ENCODE measurements at places on chromosomes 12 and 14.

- peak; percentile 76 for DNase-seq
These were observed at the start of gene RILPL1 for GRCh38 chr12:123533672-123534643. RILPL1 (minus strand) TSS chr12:123533719; CDS start chr12:123533482, 237 bp downstream.

DNA sequence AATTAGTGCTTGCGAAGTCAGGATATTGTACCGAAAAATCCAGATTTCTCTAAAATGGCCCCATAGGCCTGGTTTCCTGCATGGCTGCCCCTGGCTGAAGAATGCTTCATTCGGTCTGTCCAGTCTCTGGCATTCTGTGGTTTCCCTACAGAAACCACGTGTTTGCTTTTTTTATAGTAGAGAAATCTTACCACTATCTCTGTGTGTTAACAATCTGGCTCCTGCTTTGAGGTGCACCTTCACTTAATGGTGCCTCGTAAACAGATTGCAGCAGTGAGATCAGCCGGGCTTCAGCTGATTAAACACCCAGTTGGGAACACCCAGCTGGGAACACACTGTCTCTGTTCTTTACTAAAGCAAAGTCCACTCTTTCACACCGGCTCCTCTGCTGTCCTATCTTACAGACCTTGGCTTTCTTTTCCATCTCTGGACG is 6.7 kb upstream of the DNAAF2 start:
- no peak for DNase-seq

- DNase-seq, result no peak
These were observed 331.2 kb downstream of the CACNA1C start for GRCh38 chr12:2384029-2384386.

DNA sequence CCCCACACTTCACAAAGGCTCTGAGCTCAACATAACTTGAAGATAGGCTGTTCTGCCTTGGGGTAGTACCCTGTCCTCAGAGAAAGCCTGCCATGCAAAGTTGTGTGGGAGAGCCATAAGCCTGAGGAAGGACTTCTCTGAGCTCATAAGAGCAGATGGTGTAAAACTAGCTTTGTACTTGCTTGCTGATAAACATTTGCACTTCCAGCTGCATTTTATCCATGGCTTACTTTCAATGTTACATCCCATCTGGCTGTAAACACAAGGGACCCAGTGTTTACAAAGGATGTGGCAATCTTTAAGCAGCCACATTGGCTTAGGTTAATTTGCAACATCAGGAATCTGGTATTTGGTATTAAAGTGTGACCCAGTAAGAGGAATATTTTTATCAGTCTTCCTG is 258.1 kb downstream of the IPO8 start:
- no peak for DNase-seq

GRCh38 chr14:82855912-82856391 is 1322.3 kb upstream of the SEL1L start:
- no peak for DNase-seq

GRCh38 chr12:52826611-52827498 is 7.3 kb downstream of the KRT79 start:
- DNase-seq, result no peak

- DNase-seq, result peak; percentile 52
These were observed 446 bp downstream of the PPP1R12A start for GRCh38 chr12:79934281-79935020.

DNA sequence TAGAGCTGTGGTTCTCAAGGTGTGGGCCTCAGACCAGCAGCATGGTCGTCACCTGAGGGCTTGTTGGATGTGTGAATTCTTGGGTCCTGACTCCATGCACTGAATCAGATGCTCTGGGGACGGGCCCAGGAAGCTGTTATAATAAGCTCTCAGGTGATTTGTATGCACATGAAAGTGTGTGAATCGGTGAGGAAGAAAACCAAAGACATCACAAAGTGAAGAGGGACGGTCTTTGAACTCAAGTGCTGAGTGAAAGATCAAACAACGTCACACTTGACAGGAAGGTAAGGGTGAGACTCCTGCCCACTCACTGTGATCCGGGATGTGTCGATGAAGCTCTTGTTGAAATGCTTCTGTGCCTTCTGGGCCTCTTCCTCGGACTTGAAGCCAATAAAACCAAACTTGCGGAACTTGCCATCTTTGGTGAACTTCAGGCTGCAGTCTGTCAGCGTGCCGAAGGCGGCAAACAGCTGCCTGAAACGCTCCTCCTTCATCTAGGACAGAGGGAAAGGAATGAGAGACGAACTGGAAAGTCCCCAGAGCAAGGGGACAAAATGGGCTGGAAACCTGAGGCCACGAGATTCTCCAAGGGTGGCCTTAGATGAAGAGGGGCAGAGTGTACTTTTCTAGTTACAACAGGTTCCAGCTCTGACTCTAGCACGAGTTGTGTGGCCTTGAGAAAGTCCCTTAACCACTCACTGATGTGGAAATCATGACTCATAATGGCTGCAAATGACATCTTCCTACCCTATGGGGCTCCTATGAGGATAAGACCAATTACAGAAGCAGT is 4.0 kb downstream of the RBM19 start:
- DNase-seq, result no peak

GRCh38 chr14:96206461-96206860 is 1.8 kb downstream of the BDKRB2 start:
- no peak for DNase-seq

DNA sequence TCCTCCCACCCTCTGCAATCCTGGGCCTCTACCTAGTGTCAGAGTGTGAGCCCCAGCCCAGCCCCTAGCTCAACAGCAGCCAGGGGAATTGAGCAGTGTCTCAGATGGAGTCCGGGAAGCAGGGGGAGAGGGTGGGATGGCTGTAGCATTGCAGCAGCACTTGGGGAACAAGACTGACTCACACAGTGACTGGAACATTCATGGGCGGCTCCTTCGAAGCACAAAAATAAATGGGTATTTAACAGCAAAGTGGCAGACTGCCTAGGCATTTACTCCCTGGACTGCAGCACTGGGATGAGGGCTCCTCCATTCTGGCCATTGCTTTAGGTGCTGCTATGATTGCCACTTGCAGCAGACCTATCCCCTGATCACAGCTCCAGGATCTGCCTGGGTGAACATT is 46.0 kb upstream of the STK38L start:
- DNase-seq, result no peak

DNA sequence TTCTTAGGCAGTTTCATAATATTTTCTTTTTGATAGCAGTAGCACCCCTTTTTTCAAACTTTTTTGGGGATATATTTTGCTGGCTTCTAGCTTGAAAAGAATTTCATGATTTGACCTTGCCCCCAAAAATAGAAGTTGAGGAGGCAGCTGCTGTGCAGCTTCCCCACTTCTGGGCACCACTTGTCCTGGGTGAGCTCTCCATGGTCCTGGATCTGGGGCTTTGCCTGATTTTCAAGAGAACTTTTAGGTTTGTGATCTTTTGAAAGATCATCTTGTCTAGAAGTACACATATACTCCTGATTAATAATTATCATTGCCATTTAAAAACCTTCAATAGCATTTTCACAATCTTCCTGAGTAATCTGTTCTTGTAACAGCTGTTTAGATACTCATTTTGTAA is 271.6 kb downstream of the NPAS3 start:
- no peak for DNase-seq

DNA sequence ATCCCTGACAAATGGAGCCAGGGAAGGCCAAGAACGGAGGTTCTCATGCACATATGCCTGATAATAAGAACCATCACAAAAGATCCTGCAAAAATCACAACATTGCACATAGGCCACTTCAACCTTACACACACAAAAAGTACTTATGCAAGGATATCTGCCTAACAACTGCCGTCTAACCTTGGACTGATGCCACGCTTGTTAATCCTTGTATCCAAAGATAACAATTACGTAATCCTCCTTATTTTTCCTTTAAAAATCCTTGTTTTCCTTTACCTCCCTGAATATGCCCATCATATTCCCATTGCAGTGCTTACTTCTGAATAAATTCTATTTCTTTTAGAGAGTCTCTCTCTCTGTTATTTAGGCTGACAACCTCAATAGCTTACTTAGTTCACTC is 59.5 kb downstream of the TMEM116 start:
- no peak for DNase-seq

- DNase-seq, result no peak
These were observed 36.8 kb downstream of the GOLGA5 start for GRCh38 chr14:92830902-92831301.

DNA sequence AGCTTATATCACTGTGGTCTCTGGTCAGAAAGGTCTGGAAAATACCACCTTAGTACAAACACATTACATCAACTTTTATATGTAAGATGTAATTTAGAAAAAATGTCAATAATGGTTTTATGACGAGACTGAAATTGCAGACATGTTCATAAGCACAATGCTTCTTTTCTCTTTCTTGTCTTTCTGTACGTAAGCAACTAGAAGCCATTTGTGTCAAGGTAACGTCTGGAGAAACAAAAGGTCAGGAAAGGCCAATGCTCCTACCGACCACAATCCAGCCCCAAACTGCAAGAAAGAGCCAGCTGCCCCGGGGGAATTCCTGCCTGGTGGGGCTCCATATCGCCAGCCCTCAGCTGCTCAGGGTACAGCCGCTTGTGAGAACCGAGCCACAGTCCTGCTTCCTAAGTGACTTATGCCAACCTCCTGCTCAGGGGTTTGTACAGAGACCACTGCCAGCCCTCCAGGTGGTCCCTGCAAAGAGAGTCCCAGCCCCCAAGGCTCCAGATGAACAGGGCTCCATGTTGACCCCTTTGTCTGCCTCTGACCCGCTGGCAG is 6.3 kb downstream of the ZNF839 start:
- no peak for DNase-seq

DNA sequence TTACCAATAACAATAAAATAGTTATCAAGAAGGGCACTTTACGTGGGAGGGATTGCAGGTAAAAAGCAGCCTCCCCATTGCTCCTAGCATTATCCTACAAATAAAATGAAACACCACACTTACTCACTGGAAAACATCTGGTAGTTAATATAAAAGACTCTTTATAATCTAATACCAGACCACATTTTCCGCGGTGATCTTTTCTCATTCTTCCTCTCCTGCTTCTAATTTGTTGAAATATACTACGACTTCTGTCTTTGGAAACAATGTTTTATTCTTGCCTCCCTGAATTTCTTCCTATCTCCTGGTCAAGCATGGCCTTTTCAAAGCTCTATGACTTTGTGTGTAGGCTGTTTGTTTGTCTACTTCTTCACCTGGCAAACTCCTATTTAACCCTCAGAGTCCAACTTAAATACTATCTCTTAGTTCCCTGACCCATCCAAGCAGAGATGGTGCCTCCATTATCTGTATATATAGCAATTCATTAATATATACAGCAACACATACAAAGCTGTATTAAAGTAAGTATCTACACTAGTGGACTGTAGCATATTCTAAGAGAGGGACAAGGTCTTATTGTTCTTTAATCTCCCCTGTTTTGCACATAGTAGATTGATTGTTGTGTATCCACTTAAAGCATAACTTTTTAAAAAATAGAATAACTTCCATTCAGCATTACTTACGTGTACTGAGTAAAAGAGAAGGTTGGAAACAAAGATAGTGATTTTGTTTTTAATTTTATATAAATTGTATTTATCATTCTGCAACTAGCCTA is 228.3 kb downstream of the CEP128 start:
- no peak for DNase-seq

- DNase-seq, result no peak
These were observed 35.8 kb downstream of the DDX51 start for GRCh38 chr12:132108211-132108832.

DNA sequence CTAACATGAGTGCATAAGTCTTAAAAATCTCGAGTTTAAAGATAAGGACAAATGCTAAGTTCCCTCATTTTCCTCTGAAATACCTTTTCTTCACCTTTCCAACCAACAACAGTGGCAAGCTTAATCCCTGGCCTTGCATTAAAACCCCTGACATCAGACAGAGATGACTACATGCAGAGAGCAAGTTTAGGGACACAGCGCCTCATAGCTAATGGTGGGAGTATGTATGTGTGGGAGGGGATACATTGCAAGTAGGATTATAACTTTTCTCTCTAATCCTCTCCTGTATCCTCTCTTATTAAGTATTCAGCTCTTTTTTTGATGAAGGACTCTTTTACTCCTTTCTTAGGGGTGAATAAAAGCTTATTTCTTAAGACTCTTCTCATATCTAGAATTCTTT is 547.1 kb downstream of the CCER1 start:
- DNase-seq, result no peak

DNA sequence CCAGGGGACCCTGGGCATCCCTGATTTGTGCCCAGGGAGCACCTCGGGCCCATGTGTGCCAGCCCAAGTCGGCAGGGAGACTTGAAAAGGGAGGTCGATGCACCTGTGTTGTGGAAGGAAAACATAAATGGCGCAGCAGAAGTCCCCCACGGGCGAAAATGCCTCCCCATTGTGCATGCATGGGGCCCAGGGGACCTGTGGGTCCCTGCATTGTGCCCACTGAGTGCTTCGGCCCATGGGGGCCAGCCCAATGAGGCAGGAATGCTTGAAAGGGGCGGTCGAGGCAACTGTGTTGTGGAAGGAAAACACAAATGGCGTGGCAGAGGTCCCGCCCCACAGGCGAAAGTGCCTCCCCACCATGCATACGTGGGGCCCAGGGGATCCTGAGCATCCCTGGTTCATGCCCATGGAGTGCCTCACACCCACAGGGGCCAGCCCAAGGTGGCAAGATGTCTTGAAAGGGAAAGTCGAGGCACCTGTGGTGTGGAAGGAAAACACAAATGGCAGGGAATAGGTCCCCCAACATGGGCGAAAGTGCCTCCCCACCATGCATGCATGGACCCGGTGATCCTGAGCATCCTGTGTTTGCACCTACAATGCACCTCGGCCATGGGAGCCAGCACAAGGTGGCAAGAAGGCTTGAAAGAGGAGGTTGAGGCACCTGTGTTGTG is 368.0 kb downstream of the ALG10 start:
- DNase-seq, result no peak

DNA sequence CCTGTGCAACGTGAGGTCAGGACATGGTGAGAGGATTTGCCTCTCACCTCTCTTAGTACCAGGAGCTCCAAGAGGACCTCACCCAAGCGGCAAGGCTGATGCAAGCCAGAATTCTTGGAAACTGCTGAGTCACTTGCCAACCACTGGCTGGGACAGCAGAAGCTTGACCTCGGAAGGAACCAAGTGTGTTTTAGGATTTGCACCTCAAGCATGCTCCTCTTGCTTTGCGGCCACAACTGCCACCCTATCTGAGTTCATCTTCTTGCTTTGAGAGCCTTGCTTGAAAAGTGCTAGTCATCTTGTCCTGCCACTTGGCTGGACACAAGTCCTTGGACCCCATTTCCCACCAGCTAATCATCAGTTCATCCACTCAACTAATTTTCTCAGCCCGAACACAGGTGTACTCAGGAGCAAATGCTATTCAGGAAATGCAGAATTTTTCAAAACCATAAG is 195.8 kb downstream of the SLC25A21 start:
- no peak for DNase-seq

GRCh38 chr14:53663709-53664108 is 292.9 kb downstream of the BMP4 start:
- DNase-seq, result no peak

DNA sequence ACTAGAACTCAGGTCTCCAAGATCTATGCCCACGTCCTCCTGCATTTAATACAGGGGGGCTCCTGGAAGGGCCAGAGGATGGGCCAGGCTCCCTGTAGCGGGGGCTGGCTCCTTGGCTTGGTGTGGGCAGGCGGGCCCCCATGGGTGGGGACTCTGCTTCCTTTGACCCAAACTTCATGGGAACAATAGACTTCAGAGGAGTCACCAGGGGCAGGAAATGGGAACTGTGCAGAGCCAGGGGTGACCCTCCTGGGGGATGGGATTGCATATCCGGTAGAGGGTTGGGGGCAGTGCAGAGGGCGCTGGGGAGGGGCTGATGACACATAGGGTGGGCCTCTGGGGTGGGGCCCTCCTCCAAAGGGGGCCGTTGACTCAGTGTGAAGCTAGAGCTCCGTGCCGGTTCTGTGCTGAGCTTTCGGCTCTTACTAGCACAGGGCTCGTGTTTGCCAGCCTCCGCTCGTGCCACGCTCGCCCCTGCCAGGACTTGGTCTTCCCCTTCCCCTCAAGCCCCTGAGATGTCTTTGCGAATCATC is 4.6 kb downstream of the TEAD4 start:
- no peak for DNase-seq

GRCh38 chr12:78406828-78407227 is 457.7 kb upstream of the SYT1 start:
- no peak for DNase-seq
